Left renal pelvis (tissue), 4 donors: ENCODE measurements at places on chromosomes 7 and 10. TPM values are rescaled to one million over a fixed set of nuclear protein-coding genes. Genes with fewer than 3 reads are reported as not detected.

The TRPV5 gene
- polyA plus RNA-seq: 1.8 TPM

The BLOC1S2 gene
- polyA plus RNA-seq: 30.3 TPM

The REPIN1 gene
- 86.7 TPM for polyA plus RNA-seq

The HMX2 gene
- 1.0 TPM for polyA plus RNA-seq

The SLC26A5 gene
- polyA plus RNA-seq: 0.55 TPM

The TFR2 gene
- polyA plus RNA-seq: 1.5 TPM

The BEND7 gene
- polyA plus RNA-seq: 39.5 TPM

The FAM25G gene
- not detected for polyA plus RNA-seq

The IQCE gene
- 18.4 TPM for polyA plus RNA-seq

The RAB19 gene
- 2.1 TPM for polyA plus RNA-seq

The NOBOX gene
- not detected for polyA plus RNA-seq

The NUDT1 gene
- polyA plus RNA-seq: 25.8 TPM

The ETV1 gene
- 30.3 TPM for polyA plus RNA-seq

The AMPH gene
- polyA plus RNA-seq: 15.3 TPM

The SFRP5 gene
- polyA plus RNA-seq: 0.20 TPM

The PCLO gene
- 2.3 TPM for polyA plus RNA-seq

The FGL2 gene
- 50.7 TPM for polyA plus RNA-seq

The MET gene
- 46.1 TPM for polyA plus RNA-seq

The AKR1C8 gene
- 0.11 TPM for polyA plus RNA-seq

The ABCB4 gene
- 2.1 TPM for polyA plus RNA-seq

The COL13A1 gene
- polyA plus RNA-seq: 19.1 TPM

The CCM2 gene
- 29.7 TPM for polyA plus RNA-seq

The STOX1 gene
- polyA plus RNA-seq: 11.4 TPM

The KLLN gene
- 1.5 TPM for polyA plus RNA-seq

The CALML3 gene
- polyA plus RNA-seq: not detected

The LAMB4 gene
- 5.0 TPM for polyA plus RNA-seq
